NCI-H526 (cell line): ENCODE measurements at places on chromosomes 11 and 22.

DNA sequence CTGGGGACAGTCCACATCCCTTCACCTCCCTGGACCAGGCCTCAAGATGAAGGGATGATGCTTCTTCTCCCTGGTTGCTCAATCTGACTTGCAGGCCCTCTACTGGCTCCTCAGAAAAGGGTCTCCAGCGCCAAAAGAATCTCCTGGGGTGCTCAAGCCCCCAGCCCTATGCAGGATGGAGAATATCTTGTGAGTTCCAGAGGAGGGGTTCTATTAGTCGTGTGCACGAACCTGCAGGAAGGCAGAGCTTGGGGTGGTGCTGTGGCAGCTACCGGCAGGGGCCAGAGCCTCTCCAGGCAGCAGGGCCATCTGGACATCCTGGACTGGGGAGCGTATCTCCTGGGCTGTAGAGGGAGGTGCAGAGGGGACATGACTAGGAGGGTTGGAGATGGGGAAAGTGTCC is 1339.5 kb downstream of the BRD1 start:
- no peak for DNase-seq

GRCh38 chr11:47154616-47155570 is 21.8 kb downstream of the ARFGAP2 start:
- no peak for DNase-seq

DNA sequence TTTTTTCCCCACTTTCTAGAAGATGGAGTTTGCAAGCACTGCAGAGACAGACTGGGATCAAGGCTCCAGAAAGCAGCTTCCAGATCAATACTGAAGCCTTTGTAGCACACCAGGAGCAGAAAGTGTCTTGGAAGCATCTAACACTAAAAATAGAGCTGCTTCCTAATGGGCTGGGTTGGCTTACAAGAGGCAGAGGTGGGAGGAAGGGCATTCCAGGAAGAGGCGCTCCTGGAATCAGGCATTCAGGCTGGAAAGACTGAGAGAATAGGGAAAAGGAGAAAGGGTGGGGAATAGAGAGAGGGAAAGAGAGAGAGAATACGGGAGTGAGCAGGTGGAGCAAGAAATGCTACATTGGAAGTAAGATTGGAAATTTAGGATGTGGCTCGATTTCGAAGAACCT is 395.9 kb downstream of the OPCML start:
- DNase-seq: no peak

- DNase-seq: no peak
These were observed 159.5 kb upstream of the POU2AF2 start for GRCh38 chr11:111086058-111086457.

- DNase-seq: no peak
These were observed 20.7 kb downstream of the IFITM10 start for GRCh38 chr11:1729692-1730011.
